G401 (cell line): ENCODE measurements at places on chromosomes 4 and X.

DNA sequence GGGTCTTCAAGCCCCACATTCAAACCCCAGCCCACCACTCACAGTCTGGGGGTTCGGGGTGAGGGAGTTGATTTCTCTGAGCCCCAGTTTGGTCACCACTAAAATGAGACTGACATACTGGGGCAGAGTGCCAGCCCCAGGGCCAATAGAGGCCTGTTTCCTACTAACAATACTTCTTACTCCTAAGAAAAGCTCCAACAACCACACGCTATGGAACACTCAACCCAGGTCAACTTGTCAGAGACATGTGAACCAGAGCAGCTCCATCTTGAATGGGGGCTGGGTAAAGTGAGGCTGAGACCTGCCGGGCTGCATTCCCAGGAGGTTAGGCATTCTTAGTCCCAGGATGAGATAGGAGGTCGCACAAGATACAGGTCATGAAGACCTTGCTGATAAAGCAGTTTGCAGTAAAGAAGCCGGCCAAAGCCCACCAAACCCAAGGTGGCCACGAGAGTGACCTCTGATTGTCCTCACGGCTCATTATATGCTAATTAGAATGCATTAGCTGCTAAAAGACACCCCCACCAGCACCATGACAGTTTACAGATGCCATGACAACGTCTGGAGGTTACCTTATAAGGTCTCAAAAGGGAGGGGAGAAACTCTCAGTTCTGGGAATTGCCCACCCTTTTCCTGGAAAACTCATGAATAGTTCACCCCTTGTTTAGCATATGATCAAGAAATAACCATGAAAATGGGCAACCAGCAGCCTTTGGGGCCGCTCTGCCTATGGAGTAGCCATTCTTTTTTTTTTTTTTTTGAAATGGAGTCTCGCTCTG lies 26.6 kb upstream of the HTRA3 start:
- no peak for DNase-seq

- DNase-seq = no peak
These were observed 159.3 kb upstream of the LCORL start for GRCh38 chr4:18180892-18181291.

DNA sequence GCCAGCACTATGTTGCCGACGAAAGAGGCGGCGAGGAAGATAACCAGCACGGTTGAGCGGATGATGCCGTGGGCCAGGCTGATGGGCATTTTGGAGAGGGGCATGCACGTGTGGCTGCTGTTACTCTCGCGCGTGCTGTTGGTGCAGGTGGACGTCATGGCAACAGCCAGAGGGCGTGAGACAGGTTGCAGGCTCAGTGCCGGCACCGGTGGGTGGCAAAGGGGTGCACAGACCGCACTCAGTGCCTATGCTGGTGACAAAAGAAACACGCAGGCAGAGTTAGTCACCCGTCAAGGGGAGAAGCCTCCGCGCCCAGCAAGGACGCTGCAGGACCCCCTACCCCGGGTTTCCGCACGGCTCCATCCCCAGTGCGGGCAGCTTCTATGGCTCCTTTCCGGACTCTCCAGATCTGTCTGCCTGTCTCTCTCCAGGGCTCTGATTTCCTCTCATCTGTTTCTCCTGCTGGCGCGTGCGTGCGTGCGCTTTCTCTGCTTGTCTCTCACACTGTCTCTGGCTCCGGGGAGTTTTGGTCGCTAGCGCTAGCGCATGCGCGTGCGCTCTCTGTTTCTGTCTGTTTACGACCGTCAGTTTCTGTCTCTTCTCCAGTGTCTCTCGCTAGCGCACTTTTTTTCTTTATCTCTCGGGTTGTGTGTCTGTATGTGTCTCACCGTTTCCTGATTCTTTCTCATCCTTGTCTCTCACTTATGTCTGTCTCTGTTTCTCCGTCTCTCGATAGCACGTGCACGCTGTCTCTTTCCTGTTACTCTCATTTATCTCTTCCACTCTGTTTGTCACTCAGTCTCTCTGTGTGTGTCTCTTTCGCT lies 2.1 kb downstream of the GPR101 start:
- peak; percentile 60 for DNase-seq

- no peak for DNase-seq
These were observed 3.8 kb downstream of the NKX6-1 start for GRCh38 chr4:84495118-84495793.

DNA sequence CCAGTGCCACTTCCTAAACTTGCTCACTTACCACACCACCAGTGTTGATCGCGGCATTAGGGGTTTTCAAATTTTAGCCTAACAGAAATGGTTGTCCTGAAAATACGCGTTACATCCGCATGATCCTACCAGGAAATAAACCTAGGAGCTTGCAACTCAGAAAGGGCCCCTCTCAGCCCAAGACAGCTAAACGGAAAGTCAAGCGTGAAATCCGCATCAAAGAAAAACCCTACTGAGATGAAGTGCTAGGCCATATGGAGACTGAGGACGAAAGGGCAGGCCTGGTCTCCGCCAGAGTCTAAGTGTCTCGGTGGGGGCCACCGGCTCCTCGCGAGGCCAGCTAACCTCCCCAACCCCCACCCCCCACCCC lies 626 bp downstream of the YTHDC1 start:
- DNase-seq = peak; percentile 57

DNA sequence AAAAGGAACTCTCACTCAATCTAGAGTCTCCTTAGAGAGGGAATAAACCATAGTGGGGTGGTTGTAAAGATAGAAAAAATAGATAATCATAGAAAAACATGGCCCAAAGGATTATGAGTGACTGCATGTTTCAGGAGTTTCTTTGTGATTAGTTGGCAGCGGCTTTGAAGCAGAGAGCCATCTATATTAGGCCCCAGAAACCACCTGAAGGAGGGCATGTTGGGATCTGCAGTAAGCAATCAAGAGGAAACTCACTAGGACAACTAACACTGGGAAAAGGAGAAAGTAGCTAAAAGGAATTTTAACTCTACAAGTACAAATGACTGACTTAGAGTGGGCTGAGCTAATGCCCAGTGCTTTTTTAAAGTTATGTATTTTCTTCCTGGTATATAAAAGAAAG lies 269.2 kb upstream of the NRK start:
- DNase-seq = no peak

DNA sequence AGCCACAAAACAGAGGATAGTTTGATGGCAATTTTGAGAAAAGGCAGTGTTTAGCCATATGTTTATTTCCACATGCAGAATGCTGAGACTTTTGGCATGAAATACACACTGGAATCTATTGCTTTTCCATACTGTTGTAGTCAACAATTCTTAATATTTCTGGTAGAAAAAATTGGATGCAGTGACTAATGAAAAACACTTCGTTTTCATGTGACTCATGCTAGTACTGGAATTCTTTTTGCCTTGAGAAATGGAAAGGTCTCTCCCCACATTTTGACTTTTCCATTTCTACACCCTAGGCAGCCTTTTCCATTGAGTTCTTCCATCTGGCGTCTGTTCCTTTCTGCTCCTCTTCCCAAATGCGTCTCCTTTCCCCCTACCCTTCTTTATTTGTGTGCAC lies 425.2 kb upstream of the FTHL17 start:
- DNase-seq = peak; percentile 7
